ENCODE measurements at places on chromosomes 12 and 14.

DNA sequence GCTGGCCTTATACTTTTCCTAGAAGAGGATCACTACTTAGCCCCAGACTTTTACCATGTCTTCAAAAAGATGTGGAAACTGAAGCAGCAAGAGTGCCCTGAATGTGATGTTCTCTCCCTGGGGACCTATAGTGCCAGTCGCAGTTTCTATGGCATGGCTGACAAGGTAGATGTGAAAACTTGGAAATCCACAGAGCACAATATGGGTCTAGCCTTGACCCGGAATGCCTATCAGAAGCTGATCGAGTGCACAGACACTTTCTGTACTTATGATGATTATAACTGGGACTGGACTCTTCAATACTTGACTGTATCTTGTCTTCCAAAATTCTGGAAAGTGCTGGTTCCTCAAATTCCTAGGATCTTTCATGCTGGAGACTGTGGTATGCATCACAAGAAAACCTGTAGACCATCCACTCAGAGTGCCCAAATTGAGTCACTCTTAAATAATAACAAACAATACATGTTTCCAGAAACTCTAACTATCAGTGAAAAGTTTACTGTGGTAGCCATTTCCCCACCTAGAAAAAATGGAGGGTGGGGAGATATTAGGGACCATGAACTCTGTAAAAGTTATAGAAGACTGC is 1.5 kb downstream of the MGAT2 start:
- DNase-seq: no peak

- DNase-seq: no peak
Measured at GRCh38 chr12:5620896-5621295, 189.0 kb downstream of the NTF3 start.

DNA sequence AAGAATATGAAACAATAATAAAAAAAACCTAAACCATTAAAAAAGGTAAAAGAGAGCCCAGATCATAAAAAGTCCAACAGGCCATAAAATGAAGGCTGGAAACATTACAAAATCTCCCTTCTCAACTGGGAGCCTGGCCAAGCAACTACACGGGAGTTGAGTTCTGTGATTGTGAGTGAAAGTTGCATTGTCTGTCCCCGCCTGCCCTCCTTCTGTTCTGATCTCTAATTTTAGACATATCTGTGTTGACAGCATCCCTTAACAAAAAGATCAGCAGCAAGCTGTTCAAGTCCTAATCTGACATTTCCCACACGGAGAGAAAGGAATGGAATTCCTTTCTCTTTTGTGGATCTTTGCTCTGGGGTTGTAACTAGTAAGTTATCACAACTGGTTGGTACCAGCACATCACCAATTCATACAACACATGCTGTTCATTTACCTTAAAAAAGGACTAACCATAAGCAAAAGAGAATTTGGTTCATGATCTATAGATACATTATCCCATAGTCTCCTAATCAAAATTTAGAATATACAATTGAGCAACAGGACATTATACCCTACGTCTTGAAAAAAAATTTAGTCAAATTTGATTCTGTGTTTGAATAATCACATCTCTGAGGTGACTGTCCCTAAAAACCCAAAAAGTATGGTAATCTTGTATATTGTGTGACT is 205.1 kb upstream of the GZMB start:
- no peak for DNase-seq

GRCh38 chr14:61470961-61471293 is 149.5 kb downstream of the PRKCH start:
- no peak for DNase-seq

- no peak for DNase-seq
Measured at GRCh38 chr12:63982604-63983295, 138.2 kb downstream of the SRGAP1 start.

GRCh38 chr14:68033336-68033932 is 213.9 kb downstream of the RAD51B start:
- DNase-seq: no peak

DNA sequence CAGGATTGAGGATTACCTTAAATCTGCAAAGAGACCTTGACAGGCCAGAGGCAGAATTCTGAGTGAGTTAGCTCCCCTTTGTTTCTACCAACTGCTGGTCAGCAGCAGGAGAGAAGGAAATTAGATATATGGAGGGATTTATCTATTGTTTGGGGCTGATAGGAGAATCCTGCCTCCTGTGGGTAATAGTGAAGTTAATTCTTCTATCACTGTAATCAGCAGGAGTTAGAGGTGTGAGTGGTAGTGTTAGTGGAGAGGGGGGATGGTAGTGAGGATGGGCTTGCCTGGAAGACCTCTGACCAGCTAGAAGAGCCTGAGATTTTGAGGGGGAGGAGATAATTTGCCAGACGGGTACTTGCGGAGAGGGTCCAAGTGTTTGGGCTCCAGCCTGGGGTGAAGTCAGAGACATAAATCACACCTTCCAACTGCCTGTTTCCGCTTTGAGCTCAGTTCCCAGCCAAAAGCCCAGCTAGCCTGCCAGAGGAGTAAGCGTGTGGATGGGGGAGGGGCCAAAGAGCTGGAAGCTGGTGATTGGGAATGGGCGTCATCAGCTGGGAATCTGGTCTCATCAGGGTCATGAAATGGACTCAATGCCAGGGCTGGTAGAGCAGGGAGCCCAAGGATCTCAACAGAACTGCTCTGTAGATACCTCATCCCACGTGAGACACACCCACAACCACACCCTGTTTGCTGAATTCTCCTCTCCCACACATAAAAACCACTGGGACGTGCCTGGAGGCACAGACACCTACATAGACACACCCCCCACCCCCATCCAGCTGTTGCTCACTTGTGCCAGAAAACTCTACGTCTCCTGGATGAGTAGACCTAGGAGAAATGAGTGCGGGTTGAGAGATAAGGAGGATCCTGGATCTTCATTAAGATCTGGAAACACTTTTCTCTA is 13.1 kb upstream of the ITGA5 start:
- DNase-seq: no peak

- no peak for DNase-seq
Measured at GRCh38 chr12:110543252-110543959, 39.7 kb downstream of the PPTC7 start.

DNA sequence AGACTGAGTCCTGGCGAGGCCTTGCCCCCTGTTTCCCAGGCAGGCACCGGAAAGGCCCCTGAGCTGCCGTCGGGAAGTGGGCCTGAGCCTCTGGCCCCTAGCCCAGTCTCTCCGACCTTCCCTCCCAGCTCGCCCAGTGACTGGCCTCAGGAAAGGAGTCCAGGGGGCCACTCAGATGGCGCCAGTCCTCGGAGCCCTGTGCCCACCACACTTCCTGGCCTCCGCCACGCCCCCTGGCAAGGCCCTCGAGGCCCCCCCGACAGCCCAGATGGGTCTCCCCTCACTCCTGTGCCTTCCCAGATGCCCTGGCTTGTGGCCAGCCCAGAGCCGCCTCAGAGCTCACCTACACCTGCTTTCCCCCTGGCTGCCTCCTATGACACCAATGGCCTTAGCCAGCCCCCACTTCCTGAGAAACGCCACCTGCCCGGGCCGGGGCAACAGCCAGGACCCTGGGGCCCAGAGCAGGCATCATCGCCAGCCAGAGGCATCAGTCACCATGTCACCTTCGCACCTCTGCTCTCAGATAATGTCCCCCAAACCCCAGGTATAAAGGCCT is 10.9 kb downstream of the TNS2 start:
- no peak for DNase-seq

DNA sequence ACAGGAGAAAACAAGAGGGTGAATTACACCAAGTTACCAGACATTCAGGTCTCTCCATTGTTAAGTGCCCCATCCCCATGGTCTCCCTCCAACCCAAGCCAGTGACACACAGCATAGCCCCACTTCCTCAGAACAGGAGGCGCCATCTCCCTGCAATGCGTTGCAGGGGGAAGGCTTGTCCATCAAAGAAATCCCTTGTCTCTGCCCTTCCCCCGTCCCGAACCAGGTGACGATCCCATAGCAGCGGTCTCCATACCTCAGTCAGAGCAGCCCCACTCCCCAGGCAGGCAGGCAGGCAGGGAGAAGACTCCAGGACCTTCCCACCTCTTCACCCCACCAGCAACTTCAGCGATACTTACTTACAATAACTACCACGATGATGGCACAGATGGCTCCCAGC is 5.9 kb downstream of the VAMP1 start:
- DNase-seq: no peak

DNA sequence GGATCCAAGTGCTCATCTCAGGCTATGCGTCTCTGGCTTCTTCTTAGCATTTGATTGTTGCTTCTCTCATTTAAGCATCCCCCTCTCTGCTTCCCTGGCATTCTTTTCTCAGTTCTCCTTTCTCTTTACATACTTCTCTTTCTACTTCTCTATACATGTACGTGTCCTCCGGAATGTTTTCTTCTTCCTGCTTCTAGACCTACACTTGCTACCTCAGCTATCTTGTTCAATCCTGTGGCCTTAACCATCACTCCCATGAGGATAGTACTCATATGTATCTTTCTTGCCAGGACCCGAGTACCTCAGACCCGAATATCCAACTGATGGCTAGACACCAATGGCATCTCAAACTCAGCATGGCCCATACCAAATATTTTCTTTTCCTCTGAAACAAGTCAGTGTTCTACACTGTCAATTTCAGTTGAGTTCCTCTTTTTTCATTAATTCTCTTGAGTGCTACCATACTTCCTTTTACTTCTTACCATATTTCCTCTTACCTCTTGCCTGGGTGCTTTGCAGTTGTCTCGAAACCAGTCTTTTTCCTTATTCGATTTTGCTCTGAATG is 115.1 kb upstream of the SLC38A2 start:
- no peak for DNase-seq

DNA sequence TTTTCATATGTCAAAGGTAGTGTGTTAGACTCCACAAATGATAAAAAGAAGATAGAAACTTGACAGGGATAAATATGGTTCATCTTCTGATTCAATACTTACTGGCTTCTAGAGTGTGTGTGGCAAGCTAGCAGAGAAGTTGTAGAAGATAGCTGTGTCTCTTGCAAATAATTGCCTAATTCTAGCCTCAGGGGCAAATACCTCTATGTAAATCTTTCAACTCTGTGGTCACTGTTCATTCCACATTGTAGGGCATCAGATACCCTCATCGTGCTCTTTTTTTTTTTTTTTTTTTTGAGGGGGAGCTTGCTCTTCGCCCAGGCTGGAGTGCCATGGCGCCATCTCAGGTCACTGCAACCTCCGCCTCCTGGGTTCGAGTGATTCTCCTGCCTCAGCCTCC is 1.7 kb downstream of the OLR1 start:
- no peak for DNase-seq

- no peak for DNase-seq
Measured at GRCh38 chr14:105864651-105865265, 338.4 kb downstream of the TMEM121 start.

- no peak for DNase-seq
Measured at GRCh38 chr12:126926023-126926594, 1340.9 kb upstream of the TMEM132C start.

GRCh38 chr12:6396031-6396430 is 12.1 kb downstream of the LTBR start:
- DNase-seq: no peak
